Bone marrow (tissue), 2 donors: ENCODE measurements at places on chromosomes 13 and 19.
A peak's percentile ranks its signal among the peaks of the same experiment; 100 is the strongest.

DNA sequence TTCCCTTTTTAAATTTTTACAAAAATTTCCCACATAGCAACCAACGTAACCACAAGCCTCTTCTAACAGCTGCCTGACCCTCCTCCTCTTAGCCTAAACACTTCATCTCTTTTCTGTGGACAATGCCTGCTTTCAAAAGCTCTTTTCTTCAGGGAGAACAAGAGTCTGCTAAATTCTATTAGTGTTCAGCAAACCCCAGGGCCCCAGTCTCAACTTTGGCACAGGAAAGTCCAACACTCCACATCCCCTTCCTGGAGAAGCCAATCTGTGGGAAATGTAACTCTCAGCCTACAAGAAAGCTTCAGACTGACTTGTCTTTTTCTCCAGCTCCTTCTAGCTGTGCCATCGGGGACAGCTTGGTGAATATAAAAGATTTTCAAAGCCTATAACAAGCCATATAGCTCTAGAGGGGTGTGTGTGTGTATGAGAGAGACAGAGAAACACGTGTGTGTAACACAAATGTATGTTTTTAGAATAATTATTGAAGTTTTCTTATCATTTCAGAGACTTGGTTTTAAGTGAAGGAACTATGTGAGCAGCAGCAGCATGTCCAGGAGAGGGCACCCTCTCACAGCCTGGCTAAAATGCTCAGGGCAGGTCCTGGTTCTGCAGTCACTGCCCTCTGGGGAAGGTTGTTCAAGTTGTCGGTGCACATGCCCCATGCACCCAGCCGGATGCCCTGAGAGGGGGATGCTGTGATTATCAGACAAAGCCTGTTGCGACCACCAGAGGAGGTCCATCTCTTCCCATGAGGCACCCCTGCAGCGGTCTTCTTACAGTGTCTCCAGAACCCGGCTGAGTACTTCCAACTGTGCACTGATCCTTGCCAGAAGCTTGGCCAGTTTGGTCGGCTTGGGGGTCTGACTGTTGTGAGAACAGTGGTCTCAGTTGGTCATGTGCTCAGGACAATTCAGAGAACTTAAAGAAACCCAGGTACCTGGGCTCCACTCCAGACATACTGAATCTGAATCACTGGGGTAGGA lies 34.4 kb downstream of the CCDC70 start:
- no peak for DNase-seq

DNA sequence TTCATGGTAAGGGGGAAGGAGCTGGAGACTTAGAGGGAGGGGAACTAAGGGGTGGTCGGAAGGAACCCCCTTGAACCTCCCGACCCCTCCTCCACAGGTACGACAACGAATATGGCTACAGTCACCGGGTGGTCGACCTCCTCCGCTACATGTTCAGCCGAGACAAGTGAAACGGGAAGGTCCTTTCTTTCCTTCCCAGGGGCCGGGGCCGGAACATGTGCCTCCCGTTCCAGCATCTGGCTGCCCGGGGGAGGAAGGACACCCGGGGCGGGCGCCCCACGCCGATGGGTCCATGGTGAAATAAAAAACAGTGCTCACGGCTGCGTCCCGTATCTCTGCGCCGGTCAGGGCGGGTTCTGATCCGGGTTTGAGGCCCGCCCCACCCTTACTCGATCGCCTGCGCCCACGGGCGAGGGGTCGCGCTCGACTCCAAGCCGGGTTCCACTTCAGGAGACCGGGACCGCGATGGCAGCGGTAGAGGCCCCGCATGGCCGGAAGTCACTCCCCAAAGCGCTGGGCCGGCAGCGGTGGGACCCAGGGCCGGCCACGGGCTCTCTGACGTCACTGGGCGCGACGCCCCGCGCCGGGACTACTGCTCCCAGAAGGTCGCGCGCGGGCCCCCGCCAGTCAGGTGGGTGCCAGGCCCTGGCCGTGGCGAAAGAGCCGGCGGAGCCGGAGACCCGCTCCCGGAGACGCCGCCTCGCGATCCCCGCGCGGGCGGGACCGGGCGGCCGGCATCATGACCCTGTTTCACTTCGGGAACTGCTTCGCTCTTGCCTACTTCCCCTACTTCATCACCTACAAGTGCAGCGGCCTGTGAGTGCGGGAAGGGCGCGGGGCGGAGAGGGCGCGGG lies at the start of gene TMEM147:
TMEM147 (plus strand) TSS at position 626 of the 854 bp plus-strand sequence; CDS start at position 740, 114 bp downstream.
- peak; percentile 43 for DNase-seq

- no peak for DNase-seq
Observed at GRCh38 chr13:98686270-98686669, 66.2 kb downstream of the SLC15A1 start.

GRCh38 chr13:97539651-97540610 lies 106.0 kb downstream of the RAP2A start:
- DNase-seq, result no peak

DNA sequence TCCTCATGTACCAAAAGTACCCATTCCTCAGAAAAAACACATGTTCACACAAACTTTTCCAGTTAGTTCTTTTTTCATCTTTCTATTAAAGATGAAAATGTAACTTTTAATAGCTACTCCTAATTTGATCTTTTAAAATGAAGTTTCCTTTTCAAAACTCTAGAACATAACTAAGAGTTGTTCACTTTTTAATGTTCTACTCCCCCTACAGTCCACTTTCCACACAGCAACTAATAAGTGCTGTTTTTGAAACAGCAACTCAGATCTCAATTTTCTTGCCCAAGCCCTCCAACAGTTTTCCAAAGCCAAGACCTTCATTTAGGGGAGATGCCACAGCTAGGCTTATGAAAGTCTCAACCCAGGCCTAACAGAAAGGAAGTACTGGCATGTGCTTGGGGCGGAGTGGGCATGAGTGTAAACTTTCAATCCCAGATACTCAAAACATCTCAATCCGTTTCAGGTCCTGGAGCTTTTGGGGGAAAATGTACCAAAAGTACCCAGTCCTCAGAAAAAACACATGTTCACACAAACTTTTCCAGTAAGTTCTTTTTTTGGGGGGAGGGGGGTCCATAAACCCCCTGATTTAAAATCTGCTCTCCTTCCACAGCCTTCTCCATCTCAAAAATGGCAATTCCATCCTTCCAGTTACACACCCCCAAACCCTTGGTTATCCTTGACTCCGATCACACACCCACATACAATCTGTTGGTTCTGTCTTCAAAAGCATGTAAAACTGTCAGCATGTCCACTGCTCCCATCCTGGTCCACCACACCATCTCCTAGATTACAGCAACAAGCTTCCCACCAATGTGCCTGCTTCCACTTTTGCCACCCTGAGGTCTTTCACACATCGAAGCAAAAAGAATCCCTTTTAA lies 2.0 kb downstream of the FBL start:
- peak; percentile 67 for DNase-seq

- DNase-seq, result no peak
Observed at GRCh38 chr13:72864142-72865011, 82.4 kb downstream of the PIBF1 start.

- DNase-seq, result no peak
Observed at GRCh38 chr13:44487989-44488388, 88.1 kb downstream of the TSC22D1 start.

- DNase-seq, result no peak
Observed at GRCh38 chr13:49441846-49442245, 2.0 kb downstream of the CAB39L start.

- no peak for DNase-seq
Observed at GRCh38 chr19:32223595-32224370, 121.6 kb upstream of the ZNF507 start.

GRCh38 chr19:6273701-6274601 lies 5.8 kb downstream of the MLLT1 start:
- peak; percentile 40 for DNase-seq

GRCh38 chr19:56136362-56136761 lies 4.7 kb upstream of the ZNF444 start:
- DNase-seq, result no peak

- no peak for DNase-seq
Observed at GRCh38 chr13:27151798-27152599, 19.6 kb downstream of the USP12 start.
